Naive thymus-derived CD8-positive, alpha-beta T cell (primary cell): ENCODE measurements at places on chromosomes 2 and 18. TPM values are rescaled to one million over a fixed set of nuclear protein-coding genes. Genes with fewer than 3 reads are reported as not detected.

- H3K4me1 ChIP-seq = peaks cover 38% of the 10 kb centered on the region
- H3K27me3 ChIP-seq = no peaks in the 10 kb centered on the region
These were observed 87.2 kb downstream of the LONRF2 start for GRCh38 chr2:100235098-100235497.

DNA sequence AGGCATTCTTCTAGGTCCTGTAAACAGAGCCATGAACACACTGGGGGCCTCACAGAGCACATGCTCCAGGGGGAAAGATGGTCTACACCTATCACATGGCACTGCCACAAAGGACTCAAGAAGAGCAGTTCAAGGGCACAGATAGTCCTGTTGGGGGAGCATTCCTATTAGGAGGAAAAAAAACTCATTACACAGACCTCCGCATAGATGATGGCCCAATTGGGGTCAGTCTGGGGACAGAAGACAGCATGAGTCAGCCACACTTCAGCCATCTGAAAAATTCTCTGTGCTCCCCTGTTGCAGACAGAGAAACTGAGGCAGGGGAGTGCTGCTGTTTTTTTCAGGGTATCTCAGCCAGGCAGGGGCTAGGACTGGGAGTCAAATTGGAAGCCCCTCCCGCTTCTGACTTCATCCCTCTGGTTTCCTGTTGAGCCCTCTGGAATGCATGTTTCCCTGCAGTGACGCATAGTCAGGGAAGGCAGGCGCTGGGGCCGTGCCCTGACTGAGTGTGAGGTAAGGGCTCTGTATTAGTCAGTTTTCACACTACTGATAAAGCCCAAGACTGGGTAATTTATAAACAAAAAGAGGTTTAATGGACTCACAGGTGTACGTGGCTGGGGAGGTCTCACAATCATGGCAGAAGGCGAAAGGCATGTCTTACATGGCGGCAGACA, 67.9 kb downstream of the RHOB start:
- peaks cover 12% of the 10 kb centered on the region for H3K27me3 ChIP-seq
- H3K27ac ChIP-seq = no peak overlapping the region
- no peaks in the 10 kb centered on the region for H3K36me3 ChIP-seq
- no peak for DNase-seq
- H3K4me1 ChIP-seq = no peaks in the 10 kb centered on the region

DNA sequence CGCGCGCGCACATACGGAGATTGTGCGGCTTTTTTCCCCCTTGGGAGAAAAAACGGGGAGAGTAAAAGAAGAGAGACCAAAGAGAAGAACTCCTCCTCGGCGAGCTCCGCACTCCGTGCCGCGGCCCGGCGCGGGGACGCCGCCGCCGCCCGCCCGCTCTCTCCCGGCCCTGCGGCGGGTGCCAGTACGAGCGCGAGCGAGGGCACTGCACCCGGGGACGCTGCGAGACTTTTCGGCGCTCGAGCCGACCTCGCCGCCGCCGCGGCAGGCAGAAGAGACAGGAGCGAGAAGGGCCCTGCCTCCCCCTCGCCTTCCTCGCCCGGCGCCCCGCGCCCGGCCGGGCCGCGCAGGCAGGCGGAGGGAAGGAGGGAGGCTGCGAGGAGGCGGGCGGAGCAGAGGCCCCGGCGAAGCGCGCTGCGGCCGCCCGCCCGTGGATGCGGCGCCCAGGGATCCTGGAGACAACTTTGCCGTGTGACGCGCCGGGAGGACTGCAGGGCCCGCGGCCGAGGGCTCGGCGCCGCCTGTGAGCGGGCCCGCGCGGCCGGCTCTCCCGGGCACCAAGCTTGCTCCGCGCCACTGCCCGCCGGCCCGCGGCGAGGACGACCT, 857 bp upstream of the INHBB start:
- peaks cover 7% of the 10 kb centered on the region for H3K4me1 ChIP-seq
- no peak for DNase-seq
- H3K36me3 ChIP-seq = no peaks in the 10 kb centered on the region

DNA sequence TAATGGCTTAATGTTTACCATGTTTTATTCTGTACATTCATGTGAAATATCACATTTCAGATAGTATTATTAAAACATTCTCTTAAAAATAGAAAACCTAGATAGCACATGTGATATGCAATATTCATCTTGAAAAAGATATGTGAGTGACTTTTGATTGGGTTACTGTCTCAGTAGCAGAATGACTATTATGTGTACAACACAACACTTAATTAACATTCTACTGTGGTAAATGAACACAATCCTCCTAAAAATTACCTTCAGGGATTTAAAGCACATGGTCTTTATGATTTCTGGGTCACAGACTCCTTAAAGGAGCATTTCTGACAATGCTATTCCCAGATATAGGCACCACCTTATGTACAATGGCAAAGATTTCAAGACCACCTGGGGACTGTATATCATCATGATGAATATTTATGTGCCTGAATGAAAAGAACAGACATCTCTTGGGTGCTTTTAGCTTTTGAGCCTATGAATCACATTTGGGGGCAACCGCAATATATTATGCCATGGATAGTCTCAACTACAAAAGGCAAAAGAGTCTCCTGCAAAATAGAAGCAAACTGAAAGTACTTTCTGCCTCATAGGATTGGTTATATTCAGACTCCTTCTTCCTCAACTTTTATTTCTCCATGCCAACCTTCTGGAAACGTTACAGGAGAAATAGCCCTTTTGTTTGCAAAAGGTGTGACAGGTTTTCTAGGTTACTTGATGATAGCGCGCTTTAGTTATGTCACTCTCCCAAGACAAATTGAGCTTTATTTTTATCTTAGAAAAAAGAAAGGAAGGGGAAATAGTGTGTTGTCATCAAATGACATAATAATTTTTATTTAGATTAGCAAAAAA, 259.0 kb downstream of the CALCRL start:
- no peaks in the 10 kb centered on the region for H3K27me3 ChIP-seq
- no peak overlapping the region for H3K27ac ChIP-seq
- H3K4me1 ChIP-seq = no peaks in the 10 kb centered on the region
- H3K4me3 ChIP-seq = no peak overlapping the region
- DNase-seq = no peak
- no peaks in the 10 kb centered on the region for H3K36me3 ChIP-seq

- H3K27ac ChIP-seq = no peak overlapping the region
- H3K27me3 ChIP-seq = no peaks in the 10 kb centered on the region
- no peak for DNase-seq
- no peaks in the 10 kb centered on the region for H3K4me1 ChIP-seq
- peaks cover 29% of the 10 kb centered on the region for H3K36me3 ChIP-seq
These were observed 301.8 kb downstream of the NBAS start for GRCh38 chr2:15259356-15259756.

- H3K27ac ChIP-seq = no peak overlapping the region
- DNase-seq = no peak
- H3K27me3 ChIP-seq = no peaks in the 10 kb centered on the region
These were observed 44.6 kb downstream of the DPP4 start for GRCh38 chr2:162029287-162029901.

ZBTB7C gene
- not detected for total RNA-seq

IKZF2 gene
- 18.9 TPM for total RNA-seq

DNA sequence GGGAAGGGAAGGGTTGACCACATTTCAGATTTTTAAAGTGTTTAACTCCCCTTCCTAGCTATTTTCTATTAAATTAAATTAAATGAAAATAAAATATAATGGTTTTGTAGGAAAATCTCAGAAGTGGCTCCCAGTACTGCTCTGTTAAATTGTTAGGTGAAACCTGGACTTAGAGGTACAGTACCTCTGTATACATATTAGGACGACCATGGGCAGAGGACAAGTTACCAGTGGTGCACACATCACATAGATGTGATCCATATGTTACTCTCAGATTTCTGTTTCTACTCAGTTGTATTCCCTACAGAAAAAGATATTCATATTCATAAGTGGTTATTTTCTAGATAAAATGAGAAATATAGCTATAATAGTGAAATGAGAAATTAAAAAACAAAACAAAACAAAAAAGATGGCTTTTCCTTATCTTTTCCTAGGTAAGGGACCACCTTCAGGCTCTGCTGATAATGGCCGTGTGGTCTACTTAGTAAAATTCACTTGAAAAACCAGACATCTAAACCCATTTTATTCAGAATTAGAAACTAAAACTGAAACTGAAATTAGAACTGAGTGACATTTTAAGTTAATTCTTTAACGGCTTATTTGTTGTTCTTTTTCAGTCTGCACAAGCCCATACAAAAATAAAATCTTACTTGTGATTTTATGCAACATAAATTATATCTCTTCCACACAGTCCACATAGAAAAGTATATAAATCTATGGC, 832.5 kb upstream of the CHAC2 start:
- H3K27ac ChIP-seq = no peak overlapping the region
- H3K4me1 ChIP-seq = no peaks in the 10 kb centered on the region
- H3K36me3 ChIP-seq = no peaks in the 10 kb centered on the region
- H3K27me3 ChIP-seq = no peaks in the 10 kb centered on the region

DNA sequence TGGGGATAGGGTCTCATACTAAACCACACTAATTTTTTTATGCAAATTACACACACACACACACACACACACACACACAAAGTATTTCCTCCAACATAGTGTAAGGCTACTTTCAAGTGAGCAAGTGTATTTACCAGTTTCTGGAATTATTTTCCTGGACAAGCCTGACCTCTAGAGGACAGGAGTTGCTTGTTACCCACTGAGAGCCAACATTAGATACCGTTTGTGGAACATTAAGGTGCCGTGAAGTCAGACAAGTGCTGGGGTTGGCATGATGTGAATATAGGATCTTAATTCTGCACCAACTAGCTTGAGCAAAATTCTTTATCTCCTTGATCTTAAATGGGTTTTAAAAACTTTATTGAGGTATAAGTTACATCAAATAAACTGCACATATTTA, 39.3 kb upstream of the SERPINB2 start:
- no peaks in the 10 kb centered on the region for H3K36me3 ChIP-seq
- H3K4me3 ChIP-seq = no peak overlapping the region
- peaks cover 1% of the 10 kb centered on the region for H3K27me3 ChIP-seq
- no peaks in the 10 kb centered on the region for H3K4me1 ChIP-seq

PTRHD1 gene
- total RNA-seq = 12.1 TPM

- no peak for DNase-seq
- H3K4me1 ChIP-seq = no peaks in the 10 kb centered on the region
- no peak overlapping the region for H3K4me3 ChIP-seq
- no peak overlapping the region for H3K27ac ChIP-seq
- no peaks in the 10 kb centered on the region for H3K27me3 ChIP-seq
These were observed 369.6 kb downstream of the FBXO15 start for GRCh38 chr18:73778032-73778359.

GRCh38 chr2:40955635-40956034, 503.7 kb upstream of the SLC8A1 start:
- H3K36me3 ChIP-seq = no peaks in the 10 kb centered on the region
- no peak overlapping the region for H3K27ac ChIP-seq
- no peak overlapping the region for H3K4me3 ChIP-seq
- no peak for DNase-seq
- H3K27me3 ChIP-seq = no peaks in the 10 kb centered on the region
- H3K4me1 ChIP-seq = no peaks in the 10 kb centered on the region

STAT4 gene
- total RNA-seq = 137 TPM

DAPL1 gene
- not detected for total RNA-seq

DNA sequence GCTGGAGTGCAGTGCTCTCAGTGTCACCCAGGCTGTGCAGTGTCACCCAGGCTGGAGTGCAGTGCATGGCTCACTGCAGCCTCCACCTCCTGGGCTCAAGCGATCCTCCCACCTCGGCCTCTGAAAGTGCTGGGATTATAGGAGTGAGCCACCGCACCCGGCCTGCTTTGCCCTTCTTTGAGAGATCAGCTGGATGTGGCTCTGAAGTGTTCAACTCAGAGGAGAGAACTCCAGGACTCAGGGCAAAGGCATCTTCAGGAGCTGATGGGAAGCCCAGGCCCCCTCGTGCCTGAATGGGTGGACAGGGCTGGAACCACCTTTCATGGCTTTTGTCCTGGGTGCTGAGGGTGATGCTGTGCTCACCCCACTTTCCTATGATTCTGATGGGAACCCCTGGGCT, 52.0 kb upstream of the HAAO start:
- no peak for DNase-seq
- no peak overlapping the region for H3K4me3 ChIP-seq
- no peaks in the 10 kb centered on the region for H3K36me3 ChIP-seq
- H3K27ac ChIP-seq = no peak overlapping the region
- no peaks in the 10 kb centered on the region for H3K4me1 ChIP-seq

GRCh38 chr2:218999881-219000568, 6.8 kb upstream of the CRYBA2 start:
- no peak for DNase-seq
- no peaks in the 10 kb centered on the region for H3K36me3 ChIP-seq
- peaks cover 82% of the 10 kb centered on the region for H3K27me3 ChIP-seq
- no peak overlapping the region for H3K4me3 ChIP-seq

GRCh38 chr2:196925768-196926561, 542 bp downstream of the PGAP1 start:
- peak overlapping the region; percentile 99 for H3K4me3 ChIP-seq
- peaks cover 41% of the 10 kb centered on the region for H3K4me1 ChIP-seq
- H3K27me3 ChIP-seq = peaks cover 1% of the 10 kb centered on the region
- no peaks in the 10 kb centered on the region for H3K36me3 ChIP-seq
- DNase-seq = peak; percentile 19

DNA sequence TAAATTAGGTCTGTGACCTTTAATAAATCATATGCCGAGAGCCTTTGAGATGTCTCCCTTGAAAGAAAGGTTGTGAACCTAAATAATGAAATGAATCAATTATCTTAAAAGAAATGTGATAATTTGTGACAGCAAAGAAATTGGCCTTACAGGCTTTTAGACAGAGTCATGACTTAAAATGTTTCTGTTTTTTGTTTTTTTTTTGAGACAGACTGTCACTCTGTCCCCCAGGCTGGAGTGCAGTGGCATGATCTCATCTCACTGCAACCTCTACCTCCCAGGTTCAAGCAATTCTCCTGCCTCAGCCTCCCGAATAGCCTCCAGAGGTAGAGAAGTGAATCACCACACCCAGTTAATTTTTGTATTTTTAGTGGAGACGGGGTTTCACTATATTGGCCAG, 898.0 kb downstream of the CNTNAP5 start:
- no peaks in the 10 kb centered on the region for H3K4me1 ChIP-seq
- no peaks in the 10 kb centered on the region for H3K27me3 ChIP-seq
- H3K27ac ChIP-seq = no peak overlapping the region
- H3K4me3 ChIP-seq = no peak overlapping the region
- H3K36me3 ChIP-seq = no peaks in the 10 kb centered on the region
